T-helper 22 cell (primary cell): ENCODE measurements at places on chromosomes 6 and 20.

DNA sequence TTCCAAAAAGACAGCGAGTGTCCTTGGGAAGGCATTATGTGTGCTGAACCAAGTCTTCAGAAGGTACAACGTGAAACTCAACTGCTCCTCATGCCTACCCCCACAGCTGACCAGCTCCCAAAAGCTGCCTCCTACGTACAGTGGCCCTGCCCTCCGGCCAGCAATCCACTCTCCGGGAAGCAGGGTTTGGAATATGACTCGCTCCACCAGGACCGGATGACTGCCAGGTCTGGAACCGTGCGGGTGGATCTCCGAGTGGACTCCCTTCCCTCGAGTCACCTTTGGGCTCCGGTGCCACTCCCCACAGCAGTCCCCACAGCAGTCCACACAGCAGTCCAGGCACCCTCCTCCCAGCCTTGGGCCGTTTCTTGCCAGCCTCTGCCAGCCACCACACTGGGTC, 4.3 kb downstream of the ZBTB46 start:
- no peak for DNase-seq

DNA sequence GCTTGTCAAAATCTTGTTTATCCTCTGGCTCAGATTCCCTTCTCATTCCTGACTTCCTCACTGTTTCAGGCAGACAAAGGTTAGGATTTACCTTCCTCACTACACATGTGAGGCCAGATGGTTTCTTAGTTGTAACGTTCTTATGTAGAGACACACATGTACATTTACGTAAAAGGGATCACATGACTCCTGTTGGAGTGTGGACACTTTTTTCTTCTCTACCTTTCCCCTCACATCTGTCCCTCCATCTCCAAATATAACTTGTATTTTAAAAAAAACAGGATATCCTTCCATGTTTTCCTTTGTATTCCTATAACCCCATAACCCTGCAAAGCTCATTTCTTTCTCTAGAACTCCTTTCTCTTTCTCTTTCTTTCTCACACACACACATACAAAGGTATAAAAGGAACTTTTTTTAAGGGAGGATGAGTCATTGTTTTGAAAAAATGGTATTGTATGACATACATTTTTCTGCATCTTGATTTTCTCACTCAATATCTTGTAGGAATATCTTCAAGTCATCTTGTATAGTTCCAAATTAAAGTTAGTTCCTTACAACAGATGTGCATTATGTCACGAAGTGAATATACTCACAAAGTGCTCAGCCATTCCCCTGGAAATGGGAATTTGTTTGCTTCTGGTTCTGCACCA, 78.2 kb upstream of the SULF2 start:
- no peak for DNase-seq

DNA sequence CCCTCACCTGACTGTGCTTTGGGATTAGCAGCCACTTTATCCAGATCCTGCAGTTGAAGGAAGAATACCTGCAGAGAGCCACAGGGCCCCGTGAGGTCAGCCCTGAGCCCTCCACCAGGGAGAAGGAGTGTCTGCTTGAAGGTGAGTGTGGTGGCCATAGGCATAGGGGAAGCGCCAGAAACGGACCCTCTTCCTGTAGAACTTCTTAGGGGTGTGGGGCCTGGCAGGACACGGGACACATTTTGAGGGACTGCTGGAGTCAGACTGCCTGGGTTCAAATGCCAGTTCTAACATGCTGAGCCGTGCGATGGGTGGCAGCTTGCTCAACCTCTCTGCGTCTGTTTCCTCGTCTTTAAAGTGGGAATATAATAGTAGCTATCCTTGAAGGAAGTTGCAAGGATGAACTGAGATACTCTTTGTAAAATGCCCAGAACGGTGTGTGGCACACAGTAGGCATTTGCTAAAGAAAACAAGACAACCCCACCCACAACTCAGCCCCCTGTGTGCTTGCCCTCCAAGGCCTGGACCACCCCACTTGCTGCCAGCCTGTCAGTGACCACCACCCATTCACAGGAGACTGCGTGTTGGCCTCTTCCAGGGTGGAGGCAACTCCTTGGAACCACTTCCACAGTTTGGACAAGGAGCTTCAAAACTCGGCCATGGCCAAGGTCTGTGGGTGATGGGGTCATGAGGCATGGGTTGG, 4.8 kb upstream of the BAK1 start:
- no peak for DNase-seq

- DNase-seq = no peak
These were observed 117.4 kb upstream of the SLC24A3 start for GRCh38 chr20:19094959-19095541.

GRCh38 chr20:24754691-24755090, 194.4 kb upstream of the CST7 start:
- DNase-seq = no peak

DNA sequence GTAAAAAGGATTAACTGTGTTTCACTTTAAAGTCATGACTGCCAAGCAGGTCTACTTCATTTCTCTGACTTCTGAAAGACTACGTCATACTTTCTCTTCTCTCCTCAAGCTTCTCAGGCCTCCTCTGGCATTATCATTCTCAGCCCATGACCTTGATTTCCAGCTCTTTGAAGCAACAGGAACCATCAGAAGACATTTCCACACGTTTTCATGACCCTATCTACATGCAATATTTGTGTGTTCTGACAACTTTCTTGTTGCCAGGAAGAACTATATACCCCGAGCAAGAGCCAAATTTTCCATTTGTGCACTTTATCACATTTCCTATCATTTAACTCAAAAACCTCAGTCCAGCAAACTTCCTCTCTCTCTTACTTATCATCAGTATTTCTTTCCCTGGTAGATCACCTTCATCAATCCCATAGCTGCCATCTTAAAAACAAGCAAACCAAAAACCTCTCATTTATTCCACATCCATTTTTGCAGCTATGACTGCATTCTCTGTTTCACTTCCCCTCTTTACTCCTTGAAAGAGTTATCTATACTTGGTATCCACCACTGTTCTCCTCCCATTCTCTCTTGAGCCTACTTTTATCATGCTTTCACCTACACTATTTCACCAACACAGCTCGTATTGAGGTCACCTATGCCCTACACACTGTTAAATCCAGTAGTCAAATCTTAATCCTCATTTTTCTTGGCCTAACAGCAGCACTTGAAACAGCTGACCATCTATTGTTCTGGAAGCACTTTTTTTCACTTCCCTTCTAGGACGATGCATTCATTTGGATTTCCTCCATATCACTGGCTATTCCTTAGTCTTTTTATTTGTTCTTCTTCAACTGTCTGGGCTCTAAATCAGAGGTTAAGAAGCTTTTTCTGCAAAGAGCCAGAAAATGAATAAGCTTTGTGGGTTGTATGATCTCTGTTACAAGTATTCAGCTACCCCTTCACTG, 47.1 kb downstream of the STX7 start:
- no peak for DNase-seq

GRCh38 chr20:53002786-53003185, 30.6 kb downstream of the TSHZ2 start:
- no peak for DNase-seq

- DNase-seq = peak; percentile 16
These were observed 115.4 kb downstream of the OPRM1 start for GRCh38 chr6:154154389-154154967.

DNA sequence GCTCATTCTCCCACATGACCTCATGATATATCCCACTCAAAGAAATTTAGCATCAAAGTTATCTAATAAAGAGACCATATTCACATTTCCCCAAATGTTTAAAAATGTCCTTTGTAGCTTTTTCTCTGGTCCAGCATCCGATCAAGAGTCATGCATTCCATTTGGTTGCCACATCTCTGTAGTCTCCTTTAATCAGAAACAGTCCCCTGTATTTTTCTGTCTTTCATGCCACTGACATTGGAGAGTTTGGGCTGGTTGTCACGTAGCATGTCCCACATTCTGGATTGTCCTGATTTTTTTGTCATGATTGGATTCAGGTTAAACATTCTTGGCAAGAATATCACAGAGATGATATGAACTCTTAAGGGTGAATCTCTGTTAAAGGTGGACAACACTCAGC, 55.7 kb downstream of the SNX5 start:
- DNase-seq = no peak

- DNase-seq = no peak
These were observed 287.7 kb downstream of the DHX35 start for GRCh38 chr20:39249798-39250197.

GRCh38 chr20:38471987-38472512, 593 bp upstream of the RALGAPB start:
- no peak for DNase-seq

GRCh38 chr20:18984238-18985200, 170.9 kb downstream of the SCP2D1 start:
- no peak for DNase-seq

DNA sequence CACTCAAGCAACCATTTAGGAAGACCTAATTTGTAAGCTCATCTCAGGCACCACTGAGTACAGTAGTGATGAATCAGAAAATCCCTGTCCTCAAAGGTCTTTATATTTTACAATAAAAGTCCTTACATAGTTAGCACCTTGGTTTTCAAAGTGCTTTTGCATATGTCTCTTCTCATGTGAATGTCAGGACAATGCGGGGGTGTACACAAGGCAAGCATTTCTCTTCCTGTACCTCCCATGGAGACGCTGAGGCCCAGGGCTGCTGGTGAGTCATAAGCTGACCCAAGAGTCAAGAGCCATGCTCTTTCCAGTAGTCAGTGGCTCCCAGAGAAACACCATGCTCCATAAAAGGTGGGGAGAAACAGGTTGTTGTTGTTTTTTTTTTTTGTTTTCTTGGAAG, 174.0 kb downstream of the GJA10 start:
- DNase-seq = no peak

- no peak for DNase-seq
These were observed 55.5 kb downstream of the FOXC1 start for GRCh38 chr6:1665214-1665613.

GRCh38 chr20:24786111-24786495, 163.0 kb upstream of the CST7 start:
- no peak for DNase-seq

DNA sequence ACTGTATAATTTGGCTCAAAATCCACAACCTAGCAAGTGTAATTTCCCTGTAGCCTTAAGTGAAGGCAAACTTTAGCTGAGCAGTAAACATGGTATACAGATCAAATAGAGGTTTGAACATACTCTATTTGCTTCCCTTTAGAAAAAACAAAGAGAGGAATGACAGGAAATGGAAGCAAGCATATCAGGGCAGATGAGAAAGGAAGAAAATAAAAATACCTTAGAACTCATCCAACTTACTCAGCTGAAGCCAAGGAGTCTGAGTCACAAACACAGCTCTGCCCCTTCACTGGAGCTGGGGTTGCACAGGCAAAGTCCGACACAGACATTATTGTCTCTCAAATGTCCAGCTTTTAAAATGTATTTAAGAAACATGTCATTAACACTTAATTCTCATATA, 379.9 kb upstream of the IRAK1BP1 start:
- no peak for DNase-seq

DNA sequence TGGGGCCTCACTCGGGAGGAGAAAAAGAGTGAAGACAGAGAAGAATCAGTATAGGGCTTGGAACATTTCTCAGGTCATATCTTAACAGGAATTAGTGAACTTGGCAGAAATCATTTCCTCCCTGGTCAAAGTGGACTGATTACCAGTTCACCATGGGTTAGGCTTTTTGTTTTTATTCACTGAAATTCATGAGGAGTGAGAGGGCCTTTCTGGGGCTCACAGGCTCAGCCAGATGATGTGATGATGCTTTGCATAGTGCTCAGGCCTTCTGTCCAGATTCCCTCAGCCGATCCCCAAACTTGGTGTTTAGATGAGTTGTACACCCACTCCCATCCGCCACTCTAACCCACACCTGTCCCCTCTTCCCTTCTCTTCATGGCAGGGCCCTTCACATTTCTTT, 32.5 kb downstream of the SRSF3 start:
- no peak for DNase-seq

GRCh38 chr6:126134491-126134890, 148.2 kb downstream of the TRMT11 start:
- no peak for DNase-seq

DNA sequence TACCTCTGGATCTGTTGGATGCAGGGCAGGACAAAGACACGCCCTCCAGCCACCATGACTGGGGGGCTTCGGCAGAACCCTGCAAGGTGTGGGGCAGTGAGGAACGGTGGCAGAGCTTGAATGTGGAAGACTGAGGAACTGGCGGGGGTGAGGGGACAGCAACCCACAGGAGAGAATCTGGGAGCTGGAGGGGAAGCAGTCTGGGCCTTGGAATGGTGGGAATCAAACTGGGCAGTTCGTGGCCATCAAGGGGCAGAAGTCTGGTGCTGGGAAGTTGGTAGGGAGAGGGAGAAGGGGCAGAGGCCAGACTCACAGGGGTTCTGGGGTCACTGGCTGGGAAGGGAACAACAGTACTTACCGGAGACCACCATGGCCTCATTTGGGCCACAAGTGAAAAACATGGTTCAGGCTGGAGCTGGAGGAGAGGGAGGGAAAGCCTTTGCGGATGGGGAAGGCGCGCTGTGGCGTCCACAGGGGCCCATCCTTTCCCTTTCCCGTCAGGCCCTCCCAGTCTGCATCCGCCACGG, 635 bp downstream of the FLOT1 start:
- no peak for DNase-seq

DNA sequence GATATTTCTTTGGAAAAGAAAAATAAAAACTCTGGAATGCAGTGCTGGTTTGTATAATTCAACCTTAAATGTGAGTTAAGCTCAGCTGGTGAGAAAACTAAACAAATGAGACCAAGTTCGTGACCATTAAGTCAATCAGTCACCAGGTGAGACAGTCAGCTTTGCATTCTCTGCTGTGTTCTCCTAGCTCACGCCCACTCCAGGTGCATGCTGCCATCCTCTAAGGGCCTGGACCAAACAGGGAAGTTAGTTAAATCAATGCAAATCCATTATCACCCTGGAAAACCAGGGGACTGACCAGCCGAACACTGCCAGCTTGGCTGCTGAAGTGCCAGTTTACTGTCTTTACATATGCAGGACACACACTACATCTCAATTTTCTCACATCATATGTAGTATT, 7.2 kb downstream of the TPBG start:
- no peak for DNase-seq

GRCh38 chr20:33404281-33404680, 3.0 kb upstream of the CDK5RAP1 start:
- no peak for DNase-seq

DNA sequence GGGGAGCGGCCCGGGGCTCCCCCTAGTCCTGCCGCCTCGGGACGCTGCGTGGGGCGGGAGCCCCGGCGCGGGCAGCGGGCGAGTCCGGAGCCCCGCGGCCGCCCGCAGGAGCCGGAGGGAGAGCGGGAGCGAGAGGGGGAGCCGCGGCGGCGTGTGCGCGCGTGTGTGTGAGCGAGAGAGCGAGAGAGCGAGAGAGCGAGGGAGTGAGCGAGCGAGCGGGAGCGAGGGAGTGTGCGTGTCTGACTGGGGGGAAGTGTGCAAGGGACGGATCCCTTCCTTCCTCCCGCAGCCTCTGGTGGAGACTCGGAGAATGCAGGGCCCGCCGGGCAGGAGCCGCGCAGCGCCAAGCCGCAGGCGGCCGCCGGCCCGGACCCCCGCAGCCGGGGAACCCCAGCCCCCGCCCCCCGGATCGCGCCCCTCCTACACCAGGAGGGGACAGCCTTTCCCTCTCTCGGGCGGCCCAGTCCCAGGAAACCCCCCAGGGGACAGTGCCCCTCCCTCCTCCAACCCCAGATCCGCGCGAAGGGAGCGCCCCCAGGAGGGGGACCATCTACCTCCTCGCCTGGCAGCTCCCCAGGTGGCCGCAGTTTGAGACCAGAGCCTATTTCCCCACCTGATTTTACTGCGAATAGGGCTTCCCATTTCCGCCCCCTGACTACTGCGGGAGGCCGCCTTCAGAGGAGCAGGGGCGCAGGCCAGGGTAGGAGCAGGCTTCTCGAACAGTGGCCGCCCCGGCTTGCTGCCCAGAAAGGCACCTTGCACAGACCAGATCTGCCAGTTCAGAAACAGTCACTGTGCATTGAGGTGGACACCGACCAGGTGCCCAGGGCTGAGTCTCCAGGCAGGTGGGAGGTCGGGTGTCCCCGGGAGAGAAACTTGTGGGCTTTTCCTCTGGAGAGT, at the start of gene CDH22:
Gene CDH22 (minus strand): TSS at position 241 of the 900 bp plus-strand sequence. CDS start 57,204 bp downstream, outside the sequence.
- no peak for DNase-seq
